ENCODE measurements at places on chromosomes 3 and 15.

GRCh38 chr3:171088964-171089754 lies 62.6 kb upstream of the SLC2A2 start:
- DNase-seq: no peak

DNA sequence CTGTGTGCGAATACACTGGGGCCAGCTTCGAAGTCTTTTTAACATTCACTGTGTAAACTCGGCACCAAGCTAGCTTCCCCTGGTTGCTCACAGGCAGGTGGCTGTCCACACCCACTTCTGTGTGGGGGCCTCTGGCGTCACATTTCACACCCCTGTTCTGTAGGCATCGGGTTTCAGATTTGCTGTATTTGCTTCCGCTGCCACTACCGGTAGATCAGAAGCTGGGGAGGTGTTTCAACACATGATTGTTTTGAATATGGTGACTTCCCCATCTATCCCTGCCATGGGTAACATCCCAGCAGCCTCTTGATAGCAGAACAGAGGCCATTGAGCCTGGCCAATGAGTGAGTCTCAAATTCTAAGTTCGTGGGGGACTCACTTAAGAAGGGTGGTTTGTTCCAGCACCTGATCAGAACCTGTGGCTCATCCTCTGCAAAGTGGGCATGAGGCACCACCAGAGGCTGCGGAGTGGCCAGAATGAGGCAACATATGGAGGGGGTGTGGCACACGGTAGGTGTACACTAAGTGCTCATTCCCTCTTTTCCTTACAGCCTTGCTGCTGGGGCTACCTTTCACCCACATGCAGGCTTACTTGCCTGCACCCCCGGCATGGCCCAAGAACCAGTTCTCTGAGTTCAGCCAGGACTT lies 61.5 kb downstream of the IQSEC1 start:
- peak; percentile 68 for DNase-seq

- DNase-seq: no peak
Measured at GRCh38 chr3:125102470-125102869, 46.7 kb upstream of the HEG1 start.

GRCh38 chr3:126157083-126157768 lies 23.2 kb downstream of the ALDH1L1 start:
- no peak for DNase-seq

GRCh38 chr15:60349589-60349988 lies 48.2 kb downstream of the ANXA2 start:
- no peak for DNase-seq

- no peak for DNase-seq
Measured at GRCh38 chr15:36161771-36162212, 417.6 kb upstream of the CDIN1 start.

GRCh38 chr3:55797084-55797483 lies 310.0 kb upstream of the WNT5A start:
- no peak for DNase-seq

DNA sequence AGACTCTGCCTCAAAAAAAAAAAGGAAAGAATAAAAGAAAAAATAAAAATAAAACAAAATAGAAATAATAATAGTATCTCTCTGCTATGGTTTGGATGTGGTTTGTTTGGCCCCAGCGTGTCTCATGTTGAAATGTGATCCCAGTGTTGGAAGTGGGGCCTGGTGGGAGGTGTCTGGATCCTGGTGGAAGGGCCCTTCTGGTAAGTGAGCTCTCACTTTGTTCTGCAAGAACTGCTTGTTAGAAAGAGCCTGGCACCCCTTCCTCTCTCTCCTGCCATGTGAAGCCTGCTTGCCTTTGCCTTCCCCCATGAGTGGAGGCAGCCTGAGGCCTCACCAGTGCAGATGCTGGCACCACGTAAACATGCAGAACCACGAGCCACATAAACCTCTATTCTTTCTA lies 26.3 kb downstream of the TMEM44 start:
- DNase-seq: no peak

DNA sequence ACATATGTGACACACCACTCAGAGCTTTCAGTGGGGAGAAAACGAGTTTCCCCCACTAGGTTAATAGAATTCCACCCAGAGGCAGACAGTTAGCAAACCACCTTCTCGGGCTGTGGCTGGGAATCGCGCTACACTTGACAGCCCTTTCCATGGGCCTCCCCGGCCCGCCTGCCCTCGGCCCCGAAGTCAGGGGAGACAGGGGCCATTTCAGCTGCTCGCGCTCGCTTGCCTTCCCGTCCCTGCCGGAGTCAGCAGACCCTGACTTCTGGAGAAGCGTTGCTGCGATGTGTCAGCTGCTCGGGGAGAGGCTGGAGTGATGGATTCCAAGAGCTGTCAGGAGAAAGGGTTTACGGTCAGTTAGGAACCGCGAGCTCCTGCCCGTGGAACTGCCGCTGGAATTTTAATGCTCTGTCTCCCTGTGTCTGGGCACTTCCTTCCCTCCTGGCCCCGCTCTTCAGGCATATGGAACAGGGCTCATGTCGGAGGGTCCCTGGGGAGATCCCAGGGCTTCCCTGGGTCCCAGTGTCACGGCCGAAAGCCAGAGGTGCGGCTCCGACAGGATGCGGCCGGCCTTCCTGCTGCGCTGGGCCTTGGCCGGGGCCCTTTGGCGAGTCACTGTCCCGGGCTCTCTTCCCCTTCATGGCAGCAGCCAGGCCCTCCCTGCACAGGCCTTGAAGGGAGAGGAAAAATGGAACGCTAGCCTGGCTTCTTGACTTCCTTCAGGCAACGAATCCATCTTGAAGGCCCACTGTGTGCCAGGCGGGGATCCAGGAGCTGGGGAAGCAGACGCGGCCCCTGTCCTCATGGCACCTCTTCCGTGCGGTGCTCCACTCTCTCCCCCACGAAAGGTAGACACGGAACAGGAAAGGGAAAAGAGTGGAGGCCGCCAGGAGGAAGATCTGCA lies 38.4 kb upstream of the VPS8 start:
- DNase-seq: no peak

DNA sequence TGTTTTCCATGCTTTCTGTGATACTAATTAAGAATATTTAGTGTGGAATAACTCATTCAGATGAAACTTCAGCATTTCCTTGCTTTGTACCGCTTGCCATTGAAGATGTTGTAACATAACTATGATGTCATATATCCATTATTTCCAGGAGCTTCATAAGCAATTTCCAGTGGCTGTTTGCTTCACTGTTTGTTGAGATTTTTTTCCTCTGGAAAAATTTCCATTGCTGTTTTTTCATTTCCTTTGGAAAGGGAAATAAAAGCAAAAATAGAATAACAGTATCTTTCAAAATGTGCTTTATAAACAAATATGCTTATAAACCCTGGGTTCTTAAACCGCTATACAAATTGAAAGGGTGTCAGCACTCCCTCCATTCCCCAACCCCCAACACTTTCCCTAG lies 319.6 kb upstream of the SEMA6D start:
- DNase-seq: no peak

GRCh38 chr3:160450846-160451245 lies 1.3 kb upstream of the TRIM59 start:
- no peak for DNase-seq

DNA sequence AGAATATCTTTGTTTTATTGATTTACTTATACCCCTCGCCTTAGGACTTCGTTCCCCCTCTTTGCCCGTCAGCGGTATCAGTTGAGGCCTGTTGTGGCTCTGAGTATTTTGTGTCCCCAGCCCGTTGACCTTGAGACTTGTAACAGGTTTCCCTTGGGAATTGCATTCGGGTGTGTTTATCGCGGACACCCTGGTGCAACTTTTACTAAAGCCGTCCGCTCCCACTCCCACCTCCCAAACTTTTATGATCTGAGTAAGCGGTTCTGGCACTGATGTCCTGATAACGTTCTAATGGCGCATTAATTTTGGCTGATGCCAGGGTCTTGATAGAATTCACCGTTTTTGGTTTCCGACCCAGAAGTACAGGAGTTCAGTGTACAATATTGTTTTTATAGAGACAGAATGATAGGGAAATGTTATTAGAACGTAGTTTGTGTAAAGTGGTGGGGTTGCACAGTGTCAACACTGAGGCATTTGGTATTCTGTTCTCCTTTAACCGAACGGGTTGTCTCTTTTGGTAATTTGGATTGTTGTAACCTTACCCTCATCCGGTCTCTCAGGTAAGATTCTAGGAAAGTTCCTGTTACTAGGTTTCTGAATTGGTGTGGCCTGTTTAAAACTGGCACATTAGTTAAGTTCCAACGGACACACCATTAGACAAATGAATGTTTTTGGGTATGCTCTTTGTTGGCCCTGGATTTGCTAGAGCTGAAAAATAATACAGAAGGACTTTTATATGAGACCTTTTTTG lies 47.8 kb downstream of the OIP5 start:
- DNase-seq: no peak

GRCh38 chr3:187062526-187063177 lies 76.6 kb downstream of the RPL39L start:
- DNase-seq: no peak

DNA sequence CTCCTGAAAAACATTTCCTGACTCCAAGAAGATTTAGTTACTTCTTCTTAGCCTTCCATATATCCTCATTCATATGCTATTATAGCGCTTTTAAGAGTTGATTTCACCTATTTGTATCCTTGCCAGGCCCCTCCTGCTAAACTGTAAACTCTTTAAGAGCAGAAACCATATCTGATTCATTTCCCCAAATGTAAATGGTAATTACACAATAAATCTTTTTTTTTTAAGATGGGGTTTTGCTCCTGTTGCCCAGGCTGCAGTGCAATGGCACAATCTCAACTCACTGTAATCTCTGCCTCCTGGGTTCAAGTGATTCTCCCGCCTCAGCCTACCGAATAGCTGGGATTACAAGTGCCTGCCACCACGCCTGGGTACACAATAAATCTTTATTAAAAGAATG lies 4.5 kb downstream of the DLEC1 start:
- no peak for DNase-seq

DNA sequence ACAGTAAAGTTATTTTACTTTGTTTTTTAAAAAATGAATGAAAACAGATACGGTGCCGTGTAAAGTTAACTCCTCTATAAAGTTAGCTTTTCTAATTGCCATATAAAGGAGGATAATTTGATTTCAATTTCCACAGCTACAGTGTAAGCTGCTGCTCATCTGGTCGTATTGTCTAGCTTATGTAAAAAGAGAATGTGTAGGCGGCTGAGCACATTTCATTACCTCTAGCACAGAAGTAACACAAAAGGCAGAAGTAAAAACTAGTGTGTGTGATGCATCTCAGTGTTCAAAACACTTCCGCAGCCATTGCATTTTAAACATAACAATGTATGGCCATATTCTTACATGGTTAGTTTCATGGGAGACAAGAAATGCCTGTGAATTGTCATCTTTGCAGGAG lies 105.0 kb upstream of the P2RY1 start:
- DNase-seq: no peak

- DNase-seq: no peak
Measured at GRCh38 chr15:100861511-100861991, 18.1 kb upstream of the ALDH1A3 start.

DNA sequence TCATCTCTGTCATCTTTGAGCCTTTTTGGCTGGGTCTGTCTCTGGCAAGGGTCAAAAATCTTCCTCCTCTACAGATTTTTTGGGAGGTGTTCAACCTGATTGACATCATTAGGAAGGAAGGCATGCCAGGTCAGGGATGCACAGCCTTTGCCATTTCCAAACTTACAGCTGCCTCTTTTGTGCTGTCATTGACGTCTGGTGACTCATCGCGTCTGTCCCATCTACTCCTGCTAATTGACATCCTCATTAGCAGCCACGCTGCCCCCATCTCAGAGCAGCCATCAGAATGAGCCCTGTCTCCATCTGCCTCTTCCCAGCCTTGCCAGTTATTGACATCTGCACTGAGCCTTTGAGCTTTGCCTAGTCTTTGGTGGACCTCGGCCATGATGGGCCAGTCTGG lies 53.0 kb downstream of the PDIA5 start:
- DNase-seq: no peak

DNA sequence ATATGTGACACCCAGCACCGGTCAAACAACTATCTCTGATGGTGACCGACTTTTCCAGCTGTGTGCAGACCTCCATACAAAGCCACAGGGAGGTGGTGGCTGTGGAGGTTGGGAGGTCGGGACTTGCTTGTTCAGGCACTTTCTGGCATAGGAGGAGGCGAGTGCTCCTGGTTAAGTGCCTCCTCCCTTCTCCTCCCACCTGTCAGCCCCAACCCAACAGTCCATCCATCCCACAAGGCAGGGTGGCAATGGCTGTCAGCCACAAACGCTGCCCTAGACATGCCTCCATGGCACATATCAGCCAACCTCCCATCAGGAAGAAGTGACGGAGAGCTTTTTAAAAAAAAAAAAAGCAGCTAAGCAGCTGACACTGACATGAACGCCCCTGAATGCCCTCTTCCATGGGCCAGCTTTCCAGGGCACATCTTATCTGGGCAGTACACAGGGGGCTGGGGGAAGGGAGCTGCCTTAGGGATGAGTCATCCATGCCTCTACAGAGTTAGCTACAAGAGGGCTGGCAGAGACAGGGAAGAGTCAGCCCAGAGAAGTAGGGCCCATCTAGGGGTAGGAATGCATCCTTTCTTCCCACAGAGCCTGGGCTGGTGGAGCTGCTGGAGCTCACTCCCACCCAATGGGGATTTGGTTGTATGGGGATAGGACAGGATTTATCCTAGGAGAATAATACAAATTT lies 41.2 kb downstream of the CCDC12 start:
- no peak for DNase-seq

- no peak for DNase-seq
Measured at GRCh38 chr3:2106438-2106837, 7.8 kb downstream of the CNTN4 start.

DNA sequence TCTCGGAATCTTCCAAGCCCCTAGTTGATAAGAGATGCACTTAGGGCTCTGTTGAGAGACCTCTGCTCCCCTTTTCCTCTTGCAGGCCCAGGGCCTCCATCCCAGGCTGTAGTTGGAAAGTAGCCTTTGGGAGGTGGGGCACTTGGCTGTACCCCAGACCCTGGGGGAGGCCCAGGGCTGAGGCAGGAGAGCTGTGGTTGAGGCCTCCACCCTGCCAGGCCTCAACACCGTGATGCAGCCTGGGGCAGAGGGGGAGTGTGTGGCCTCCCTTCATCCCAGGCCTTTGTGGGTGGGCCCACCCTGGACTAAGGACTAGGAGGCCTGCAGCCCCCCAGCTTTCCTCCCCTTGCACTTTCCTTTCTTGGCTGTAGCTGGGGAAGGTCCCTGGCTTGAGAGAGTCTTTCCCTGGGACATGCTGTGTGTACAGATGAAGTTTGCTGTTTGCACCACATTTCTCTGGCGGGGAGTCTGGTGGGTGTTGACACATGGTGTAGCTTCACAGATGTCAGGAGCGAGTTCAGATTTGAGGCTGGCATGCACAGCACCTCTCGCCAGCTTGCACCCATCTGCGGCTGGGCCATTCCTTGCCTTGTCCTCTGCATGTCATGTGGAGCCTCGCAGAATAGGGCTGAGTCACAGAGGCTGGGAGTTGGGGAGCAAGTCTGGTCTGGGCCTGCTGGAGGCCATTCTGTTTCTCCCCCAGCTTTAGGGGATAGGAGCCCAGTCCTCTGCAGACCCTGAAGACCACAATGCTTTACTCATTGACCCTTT lies 13.7 kb downstream of the PLEKHO2 start:
- DNase-seq: no peak

GRCh38 chr3:124995460-124995994 lies 60.3 kb downstream of the HEG1 start:
- DNase-seq: peak; percentile 24

DNA sequence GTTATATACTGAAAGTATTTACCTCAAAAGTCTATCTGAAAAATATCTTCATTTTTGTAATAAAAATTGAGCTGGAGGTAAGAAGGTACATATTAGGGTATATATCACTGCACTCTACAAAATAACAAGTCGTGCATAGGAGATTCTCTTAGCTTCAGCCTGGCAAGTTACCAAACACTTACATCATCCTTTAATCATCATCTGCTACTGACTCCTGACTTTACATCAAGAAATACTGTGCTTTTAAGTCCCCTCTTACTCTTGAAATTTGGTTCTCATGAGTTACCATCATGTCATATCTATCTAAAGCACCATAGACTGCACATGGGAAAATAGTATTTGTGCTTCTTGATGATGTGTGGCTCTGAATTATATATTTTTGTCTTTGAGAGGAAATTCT lies 50.8 kb downstream of the LYSMD4 start:
- DNase-seq: no peak

Measured in stimulated activated CD4-positive, alpha-beta T cell treated with anti-CD3 and anti-CD28 coated beads, Interleukin-12 subunit alpha, Interleukin-12 subunit beta, amount 100 ng/mL, for 24 hours (primary cell).